ENCODE measurements at places on chromosomes 2 and 18. TPM values are rescaled to one million over a fixed set of nuclear protein-coding genes. Genes with fewer than 3 reads are reported as not detected.

- no peak for DNase-seq
Observed at GRCh38 chr2:218002845-218003180, at the start of gene TNS1. Gene TNS1 (minus strand): TSS chr2:218002995. CDS start chr2:218002872, 123 bp downstream.

- DNase-seq = no peak
Observed at GRCh38 chr2:48572816-48573215, 42.9 kb downstream of the STON1 start.

ANKRD30BL gene
- total RNA-seq = not detected

DNA sequence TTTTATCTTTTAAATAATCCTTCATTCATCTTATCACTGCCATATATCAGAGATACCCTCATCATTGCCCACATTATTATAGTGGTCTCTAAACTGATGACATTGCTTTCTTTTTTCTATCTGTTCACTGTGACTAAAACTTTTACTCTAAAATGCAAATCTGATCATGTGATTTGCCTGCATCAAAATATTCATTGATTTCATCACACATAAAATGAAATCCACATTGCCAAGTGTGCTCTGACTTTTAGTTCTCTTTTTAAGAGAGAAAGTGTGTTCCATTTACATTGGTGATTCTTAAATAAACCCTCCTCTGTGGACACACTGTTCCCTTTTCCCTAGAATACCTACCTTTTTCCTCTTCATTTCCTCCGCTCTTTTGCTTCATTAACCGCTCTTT, 7.5 kb downstream of the REL start:
- DNase-seq = no peak

SP9 gene
- total RNA-seq = not detected

- peak; percentile 30 for DNase-seq
Observed at GRCh38 chr2:11356764-11357163, 12.3 kb upstream of the ROCK2 start.

- DNase-seq = no peak
Observed at GRCh38 chr2:216974321-216975302, 114.7 kb upstream of the TNP1 start.

AMMECR1L gene
- total RNA-seq = 6.4 TPM

LAMA1 gene
- total RNA-seq = not detected

DNER gene
- total RNA-seq = not detected

DNA sequence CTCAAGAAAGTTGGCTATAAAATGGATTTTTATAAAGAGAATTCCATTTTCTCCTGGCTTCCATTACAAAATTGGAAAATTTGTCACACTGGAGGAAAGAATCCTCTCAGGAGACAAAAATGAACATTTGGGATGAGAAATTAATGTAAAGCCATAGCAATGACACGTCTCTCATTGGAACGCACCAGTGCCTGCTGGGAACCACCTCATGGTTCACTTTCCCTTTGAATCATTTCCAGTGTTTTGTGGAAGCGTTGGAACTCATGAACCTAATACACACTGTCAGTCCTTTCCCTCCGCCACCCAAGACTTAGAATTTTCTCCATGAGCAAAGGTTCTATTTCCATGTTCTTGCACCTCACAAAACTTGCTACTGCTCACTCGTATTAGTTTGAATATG, 21.0 kb upstream of the NRP2 start:
- DNase-seq = no peak

DNA sequence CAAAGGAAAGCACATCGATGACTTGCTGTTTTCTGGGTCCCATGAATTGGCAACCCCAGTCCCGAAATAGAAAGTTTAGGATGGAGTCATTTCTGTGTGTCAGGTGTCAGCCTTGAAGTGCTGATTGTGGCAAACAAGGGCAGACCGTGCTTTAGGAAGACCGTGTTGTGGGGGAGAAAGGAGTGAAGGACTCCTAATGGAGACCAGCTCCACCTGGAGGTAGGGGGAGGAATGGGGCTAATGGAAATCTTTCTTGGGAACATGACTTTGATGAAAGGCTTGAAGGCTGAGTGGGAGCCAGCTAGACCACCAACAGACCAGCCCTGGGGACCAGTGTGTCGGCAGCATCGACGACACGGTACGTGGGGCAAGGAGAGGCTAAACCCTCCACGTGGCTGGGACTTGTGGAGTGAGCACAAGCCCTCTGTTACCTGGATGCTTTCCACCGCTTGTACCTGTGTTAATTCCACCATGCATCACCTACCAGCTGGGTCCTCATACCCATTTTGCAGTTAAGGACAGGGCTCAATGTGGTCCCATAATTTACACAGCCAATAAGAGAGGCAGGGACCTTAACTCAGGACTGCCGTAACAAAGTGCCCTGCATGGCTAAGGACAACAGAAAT, 104.2 kb downstream of the SH3BP4 start:
- DNase-seq = no peak

COL4A4 gene
- 0.41 TPM for total RNA-seq

DNA sequence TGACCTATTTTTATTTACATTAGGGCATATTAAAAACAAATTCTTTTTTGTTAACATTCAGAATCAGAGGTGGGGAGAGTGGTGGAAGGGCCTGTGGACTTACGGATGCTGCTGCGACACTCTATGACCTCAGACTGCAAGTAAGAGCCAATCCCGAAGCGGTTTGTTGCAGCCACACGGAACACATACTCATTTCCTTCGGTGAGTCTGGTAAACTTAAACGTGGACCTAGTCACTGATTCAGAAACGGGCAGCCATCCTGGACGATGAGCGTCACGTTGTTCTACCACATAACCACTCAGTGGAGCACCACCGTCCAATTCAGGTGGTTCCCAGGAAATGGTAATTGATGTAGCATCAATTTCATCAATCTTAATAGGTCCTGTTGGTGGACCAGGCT, 61.9 kb downstream of the PLEKHA3 start:
- no peak for DNase-seq

DNA sequence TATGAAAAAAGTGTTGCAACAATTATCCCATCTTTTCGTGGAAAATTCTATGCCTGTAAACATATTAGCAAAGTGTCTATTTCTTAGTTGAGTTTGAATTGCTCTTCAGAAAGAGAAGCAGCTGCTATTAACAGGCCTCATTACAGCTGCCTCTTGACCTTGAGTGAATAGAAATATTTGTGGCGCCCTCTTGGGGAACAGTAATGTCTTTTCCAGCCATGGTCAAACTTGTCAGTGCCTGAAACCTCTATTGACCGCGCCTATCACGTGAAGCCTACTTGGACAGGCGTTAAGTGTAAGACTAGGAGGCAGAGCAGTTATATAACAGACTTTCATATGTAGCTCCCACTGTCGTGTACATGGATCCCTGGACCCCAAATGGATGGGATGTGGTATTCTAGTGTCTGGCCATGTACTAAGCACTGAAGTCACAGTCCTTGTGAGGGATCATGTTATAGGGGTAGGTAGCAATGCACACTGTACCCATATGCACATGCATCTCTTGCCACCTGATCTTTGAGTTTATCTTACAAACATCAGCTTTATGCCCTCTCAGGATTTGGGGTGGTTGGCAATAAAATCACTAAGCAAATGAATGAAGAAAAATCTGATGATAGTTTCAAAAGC, 245.0 kb downstream of the PTGR3 start:
- peak; percentile 83 for DNase-seq

GRCh38 chr2:170291474-170291873, 113.5 kb downstream of the MYO3B start:
- no peak for DNase-seq

RAMP1 gene
- total RNA-seq = not detected

CRYBA2 gene
- total RNA-seq = not detected

DNA sequence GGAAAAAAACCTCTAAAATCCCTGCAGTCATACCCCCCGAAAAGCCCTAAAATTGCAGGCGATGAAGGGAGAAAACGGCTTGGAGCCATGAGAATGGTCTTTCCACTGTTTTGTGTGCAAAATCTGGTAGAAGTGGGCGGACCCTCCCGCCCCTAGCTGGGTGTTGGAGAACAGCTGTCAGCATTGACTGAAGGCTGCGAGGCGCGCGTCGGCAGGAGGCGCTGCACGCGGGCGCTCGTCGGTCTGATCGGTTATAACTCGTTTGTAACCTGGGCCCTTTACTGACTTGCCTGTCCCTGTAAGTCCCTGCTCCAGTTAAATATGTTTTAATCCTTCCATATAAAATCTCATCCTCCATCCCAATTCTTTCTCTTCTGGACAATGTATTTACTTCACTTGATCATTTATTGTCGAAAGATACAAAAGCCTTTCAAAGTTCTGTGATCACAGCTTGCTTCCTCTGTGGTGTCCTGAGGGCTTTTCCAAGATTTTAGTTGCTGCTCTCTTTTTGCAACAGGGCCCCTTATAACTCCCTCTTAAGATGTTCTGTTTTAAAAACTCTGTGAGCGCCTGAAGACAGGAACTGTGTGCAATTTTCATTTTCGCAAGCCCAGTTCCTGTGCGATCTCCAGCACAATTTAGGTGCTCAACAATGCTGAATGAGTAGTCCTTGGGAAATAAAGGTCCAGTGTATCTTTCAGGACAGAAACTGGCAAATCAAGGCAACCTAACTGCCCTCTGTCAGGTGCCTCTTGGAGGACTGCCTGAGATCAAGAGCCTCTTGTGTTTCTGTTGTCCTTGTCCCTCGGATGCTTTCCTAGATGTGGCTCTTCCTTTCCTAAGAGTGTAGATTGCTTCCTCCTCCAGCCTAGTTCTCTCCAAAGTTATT, 918 bp upstream of the HNRNPLL start:
- peak; percentile 94 for DNase-seq

DNA sequence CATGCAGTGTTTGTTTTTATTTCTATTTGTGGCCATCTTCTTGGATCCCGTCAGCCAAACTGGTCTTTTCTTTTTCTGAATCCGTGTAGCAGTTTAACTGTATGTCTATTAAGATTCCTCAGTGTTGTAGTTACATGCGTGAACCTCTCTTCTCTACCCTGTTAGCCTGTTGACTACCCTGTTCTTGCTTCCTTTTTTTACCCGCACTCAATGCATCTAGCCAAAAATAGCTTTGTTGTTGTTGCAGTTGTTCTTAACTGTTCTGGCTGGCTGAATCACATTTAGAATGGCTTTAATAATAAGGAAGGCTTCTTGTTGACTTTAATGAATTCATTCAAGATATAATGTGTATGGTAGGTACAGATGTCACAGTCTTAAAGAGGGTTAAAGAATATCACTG, 137.1 kb downstream of the LCLAT1 start:
- DNase-seq = no peak

ONECUT2 gene
- not detected for total RNA-seq

ATP6V1C2 gene
- not detected for total RNA-seq

GRCh38 chr2:38892819-38893218, 3.1 kb downstream of the ARHGEF33 start:
- no peak for DNase-seq

DNA sequence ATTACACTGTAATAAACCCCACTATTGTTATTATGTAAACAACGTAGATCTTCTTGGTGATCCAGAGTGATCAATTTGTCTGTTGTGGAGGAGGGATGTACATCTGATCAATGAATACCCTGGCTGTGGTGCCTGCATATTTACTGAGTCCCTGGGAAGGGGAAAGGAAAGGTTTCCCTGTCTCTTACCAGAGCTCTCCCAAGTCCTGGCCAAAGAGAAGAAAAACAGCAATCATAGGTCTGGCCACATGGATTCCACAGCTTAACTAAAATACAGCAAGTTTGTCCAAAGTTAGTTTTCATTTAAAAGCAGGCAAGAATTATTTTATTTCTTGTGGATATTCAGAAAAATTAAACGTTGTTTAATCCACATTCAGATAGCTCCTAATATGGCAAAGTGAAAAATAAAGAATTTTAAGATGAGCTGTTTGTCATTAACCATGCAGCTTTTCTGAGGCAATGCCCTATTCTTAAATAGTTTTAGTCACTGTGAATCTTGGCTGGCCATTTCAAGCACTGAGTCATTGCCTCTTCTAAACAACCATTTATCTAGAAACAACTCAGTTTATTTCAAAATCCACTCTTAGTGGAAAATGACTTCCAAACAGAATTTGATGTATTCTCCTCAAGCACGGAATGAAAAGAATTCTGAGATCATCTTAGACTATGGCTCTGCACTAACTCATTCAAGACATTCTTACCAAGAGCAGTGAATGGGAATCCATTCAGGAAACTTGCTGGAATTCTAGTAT, 1004.4 kb upstream of the CDH2 start:
- no peak for DNase-seq

DCDC2C gene
- total RNA-seq = not detected

CDH2 gene
- not detected for total RNA-seq

DNA sequence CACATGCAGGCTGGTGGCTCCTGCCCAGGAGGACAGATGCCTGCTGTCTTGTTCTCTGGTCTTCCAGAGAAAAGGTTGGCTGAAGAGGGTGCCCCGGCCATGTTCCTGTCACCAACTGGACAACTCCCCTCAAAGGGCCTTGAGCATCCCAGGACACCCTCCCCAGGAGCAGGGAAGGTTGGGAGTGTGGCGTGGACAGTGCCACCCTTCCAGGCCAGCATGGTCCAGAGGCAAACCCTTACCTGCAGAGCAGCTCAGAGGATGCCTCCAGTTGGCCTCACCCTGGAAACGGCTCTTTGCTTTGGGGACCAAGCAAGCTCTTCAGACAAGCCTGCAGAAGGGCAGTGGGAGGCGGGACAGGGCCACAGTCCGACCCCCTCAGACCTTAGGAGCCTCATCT, 4.9 kb upstream of the GPC1 start:
- no peak for DNase-seq

DNA sequence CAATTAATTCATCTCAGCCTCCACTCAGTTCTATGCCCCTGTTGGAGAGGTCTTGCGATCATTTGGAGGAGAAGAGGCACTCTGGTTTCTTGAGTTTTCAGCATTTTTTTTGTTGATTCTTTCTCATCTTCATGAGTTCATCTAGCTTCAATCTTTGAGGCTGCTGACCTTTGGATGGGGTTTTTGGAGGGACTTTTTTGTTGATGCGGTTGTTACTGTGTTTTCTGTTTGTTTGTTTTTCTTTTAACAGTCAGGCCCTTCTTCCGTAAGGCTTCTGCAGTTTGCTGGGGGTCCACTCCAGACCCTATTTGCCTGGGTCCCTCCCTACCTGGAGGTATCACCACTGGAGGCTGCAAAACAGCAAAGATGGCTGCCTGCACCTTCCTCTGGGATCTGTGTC, 149.9 kb upstream of the RBBP8 start:
- DNase-seq = no peak

DNA sequence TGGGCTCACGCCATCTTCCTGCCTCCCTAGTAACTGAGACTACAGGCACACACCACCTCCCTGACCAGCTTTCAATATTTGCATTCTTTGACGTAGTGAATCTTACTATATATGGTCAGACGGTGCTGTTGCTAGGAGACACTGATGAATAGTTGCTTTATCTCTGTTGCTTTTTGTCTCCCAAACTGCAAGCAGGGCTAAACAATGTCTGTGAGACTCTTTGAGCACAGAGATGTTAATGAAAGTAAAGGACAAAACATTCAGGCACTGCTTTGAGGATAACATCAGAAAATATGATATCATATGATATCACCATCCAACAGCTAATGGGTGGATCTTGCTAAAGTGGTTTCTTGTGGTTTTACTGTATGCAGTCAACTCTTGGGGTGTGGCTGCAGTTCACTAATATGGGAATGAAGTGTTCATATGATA, 43.0 kb downstream of the EMILIN2 start:
- DNase-seq = no peak

- DNase-seq = peak; percentile 70
Observed at GRCh38 chr2:17803497-17803896, 12.8 kb upstream of the MSGN1 start.

All from Karpas-422 (cell line).